Ascending aorta (tissue), 2 donors: ENCODE measurements at places on chromosomes 13 and 19. TPM values are rescaled to one million over a fixed set of nuclear protein-coding genes. Genes with fewer than 3 reads are reported as not detected.

The PEG3 gene
- 6.1 TPM for total RNA-seq

The VSTM1 gene
- not detected for total RNA-seq

The COMP gene
- 5.0 TPM for total RNA-seq

The RDH8 gene
- not detected for total RNA-seq

GRCh38 chr13:91802957-91803356 is 404.5 kb downstream of the GPC5 start:
- DNase-seq: no peak

DNA sequence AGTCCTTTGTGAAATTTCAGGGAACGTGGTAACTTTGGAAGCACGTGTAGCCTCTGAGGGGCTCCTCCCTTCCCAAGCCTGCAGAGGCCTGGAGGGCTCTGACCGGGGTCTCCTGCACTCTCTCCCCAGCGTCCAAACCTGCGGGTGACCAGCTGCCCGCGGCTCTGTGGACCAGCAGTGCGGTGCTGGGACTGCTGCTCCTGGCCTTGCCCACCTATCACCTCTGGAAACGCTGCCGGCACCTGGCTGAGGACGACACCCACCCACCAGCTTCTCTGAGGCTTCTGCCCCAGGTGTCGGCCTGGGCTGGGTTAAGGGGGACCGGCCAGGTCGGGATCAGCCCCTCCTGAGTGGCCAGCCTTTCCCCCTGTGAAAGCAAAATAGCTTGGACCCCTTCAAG is 2.7 kb upstream of the TPGS1 start:
- no peak for DNase-seq

DNA sequence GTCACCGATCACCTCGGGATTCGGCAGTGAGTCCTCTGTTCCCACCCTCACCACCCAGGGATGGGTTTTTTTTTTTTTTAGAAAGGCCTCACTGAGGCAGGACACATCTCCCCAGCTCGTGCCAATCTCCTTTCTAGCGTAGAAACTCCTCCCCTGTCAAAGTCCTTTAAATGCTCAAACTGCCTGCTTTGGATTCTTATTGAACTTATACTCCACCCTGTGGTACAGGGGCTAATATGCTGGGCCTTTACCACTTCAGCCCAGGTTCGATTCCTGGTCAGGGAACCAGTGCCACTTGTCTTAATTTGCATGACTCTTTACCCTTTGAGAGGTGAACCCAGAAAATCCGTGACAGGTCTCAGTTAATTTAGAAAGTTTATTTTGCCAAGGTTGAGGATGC is 8.3 kb upstream of the ZNF14 start:
- DNase-seq: no peak

DNA sequence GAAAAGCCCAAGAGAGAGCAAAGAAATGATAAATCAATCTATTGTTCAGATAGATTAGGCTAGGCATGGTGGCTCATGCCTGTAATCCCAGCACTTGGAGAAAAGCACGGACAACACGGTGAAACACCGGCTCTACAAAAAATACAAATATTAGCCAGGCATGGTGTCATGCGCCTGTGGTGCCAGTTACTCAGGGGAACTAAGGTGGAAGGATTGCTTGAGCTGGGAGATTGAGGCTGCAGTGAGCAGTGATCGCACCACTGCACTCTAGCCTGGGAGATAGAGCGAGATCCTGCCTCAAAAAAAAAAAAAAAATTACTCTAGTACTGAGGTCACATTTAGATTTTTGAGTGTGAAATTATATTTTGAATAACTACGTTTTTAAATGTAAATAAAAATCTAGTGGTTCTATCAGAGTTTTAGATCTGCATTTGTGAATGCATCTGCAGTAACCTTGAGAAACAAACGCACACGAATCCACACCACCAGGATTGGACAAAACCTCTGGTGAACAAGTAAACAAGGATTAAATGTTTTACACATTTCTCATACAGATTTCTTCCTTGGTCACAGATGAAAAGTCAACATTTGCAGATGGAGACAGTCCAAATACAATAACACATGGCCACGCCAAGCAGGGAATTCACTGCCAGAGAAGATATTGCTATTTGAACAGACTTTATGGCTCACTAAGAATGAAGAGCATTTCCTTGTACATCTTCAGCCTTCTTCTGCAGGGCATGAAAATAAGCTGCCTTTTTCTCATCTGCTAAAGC is 917.6 kb downstream of the PCDH9 start:
- no peak for DNase-seq

GRCh38 chr19:55882626-55883025 is 46.3 kb downstream of the NLRP4 start:
- DNase-seq: no peak

DNA sequence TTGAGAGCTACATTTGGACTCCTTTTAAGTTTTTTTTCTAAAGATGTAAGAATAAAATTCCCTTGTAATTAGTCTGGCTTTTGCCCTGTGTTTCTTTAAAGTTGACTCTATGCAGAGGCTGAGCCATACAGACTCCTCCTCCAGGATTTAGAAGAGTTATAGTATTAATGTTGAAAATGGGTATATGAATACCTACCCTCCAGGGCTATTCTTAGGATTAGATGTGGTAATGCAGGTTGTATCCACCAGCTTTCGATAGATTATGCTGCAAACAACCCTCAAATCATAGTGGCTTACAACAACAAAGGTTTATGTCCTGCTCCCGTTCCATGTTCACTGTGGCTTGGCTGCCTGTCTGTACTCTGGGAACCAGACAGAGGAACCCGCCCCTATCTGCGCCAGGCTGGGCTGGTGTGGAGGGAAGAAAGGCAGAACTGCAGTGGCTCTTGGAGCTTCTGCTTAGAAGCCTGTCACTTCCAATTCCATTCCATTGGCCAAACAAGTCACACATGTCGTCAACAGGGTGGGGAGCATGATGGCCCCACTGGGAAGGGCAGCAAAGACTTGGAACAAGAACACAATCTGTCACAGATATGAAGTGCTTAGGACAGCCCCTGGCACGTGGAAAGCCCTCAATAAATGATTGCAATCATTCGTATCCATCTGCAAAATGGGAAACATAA is 290.8 kb downstream of the FOXO1 start:
- no peak for DNase-seq

DNA sequence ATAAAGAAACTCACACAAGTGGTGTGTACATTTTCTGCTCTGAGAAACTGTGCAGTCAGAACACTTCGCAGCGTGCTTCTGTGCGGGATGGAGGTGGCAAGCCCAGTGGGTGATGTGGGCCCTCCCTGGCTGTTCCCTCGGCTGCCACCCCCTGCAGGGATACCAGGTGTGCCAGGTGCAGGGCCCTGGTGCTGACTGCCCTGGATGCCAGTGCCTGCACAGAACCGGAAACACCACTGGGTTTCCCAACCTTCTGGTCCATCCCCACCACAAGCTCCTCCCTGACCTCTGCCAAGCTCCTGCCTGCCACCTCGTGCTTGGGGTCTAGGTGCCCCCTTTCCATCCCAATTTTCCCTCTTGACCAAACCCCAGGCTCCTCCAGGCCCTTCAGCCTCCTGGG is 81.9 kb upstream of the MCF2L start:
- no peak for DNase-seq

DNA sequence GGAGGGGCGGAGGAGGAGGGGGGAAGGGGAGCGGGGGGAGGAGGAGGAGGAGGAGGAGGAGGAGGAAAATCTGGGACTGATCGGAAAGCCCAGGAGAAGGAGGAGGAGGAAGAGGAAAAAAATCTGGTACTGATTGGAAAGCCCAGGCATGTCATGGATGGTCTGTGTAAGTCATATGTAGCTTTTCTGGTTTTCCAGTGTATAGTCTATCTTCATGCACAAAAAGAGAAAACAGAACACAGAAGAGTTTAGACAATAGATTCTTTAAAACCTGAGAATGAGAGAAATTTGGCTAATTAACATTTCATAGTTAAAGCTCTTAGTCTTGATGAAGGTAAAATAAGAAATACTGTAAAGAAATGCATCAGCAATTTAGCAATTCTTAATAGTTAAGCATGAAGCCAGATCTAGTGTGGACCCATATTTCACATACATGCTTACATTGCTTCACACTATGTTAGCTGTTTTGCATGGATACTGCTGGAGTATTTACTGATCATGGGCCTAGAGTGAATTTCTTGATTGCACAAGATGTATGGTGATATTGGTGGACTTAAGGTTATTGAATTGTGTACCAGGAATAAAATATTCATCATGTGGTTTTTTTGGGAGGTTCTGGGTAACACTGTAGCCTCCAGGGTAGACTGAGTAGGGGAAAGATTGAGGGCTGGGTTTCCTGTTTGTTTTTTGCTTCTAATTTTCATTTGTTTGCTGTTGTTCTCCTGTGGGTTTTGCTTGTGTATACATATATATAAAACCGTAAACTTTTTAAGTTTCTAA is 41.4 kb downstream of the SUCLA2 start:
- DNase-seq: no peak

DNA sequence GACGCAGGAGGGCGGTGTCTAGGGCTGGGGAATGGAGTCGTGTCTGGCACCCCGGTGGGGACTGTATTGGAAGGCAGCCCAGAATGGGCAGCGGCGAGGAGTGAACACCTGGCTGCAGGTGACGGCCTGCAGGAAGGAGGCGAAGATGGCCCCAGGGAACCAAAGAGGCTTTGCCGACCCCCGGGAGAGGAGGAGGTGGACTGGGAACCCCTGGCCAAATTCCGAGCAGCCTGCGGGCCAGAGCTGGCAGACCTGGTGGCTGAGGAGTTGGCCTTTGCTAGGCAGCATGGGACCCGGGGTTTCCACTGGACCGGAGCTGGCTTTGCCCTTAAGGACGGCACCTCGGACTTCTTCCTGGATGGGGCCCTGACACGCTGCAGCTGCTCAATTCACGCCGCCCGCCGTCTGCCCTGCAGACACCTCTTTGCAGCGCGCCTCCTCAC is 25.9 kb downstream of the ZSWIM9 start:
- DNase-seq: no peak
